AG09319 (cell line): ENCODE measurements at places on chromosomes 16 and 17.

GRCh38 chr17:44170499-44171201 lies at the start of gene ASB16:
Gene ASB16, plus strand, starts transcription at chr17:44170704. Its CDS starts 86 bp downstream, at chr17:44170790.
- DNase-seq: no peak

GRCh38 chr17:75981019-75981615 lies 2.1 kb downstream of the TEN1 start:
- DNase-seq: no peak

DNA sequence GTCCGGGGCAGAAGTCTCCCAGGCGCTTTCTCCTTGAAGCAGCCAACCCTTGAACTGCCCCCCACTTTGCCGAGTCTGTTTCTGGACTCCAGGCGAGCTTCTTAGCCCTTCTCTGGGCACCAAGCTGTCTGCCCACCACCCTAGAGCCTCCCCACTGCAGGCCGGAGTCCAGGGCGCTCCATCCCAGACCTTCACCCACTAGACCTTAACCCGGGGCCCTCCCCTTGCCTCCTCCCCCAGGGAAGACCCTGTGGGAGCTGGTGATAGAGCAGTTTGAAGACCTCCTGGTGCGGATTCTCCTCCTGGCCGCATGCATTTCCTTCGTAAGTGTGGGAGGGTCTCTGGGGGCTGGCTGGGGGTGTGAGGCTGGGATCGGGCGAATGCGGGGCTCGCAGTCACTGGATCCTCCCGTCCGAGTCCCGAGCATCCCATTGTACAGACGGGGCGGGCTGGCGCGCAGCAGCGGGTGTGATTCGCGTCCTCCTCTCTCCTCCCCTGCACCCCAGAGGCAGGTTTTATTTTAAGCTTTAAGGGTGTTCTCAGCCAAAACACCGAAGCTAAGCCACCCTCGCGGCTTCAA lies 1.1 kb downstream of the ATP2A1 start:
- DNase-seq: no peak

GRCh38 chr17:8892338-8892690 lies 24.8 kb upstream of the PIK3R6 start:
- no peak for DNase-seq

- no peak for DNase-seq
These were observed 145.8 kb downstream of the SLC39A11 start for GRCh38 chr17:72946696-72947095.

- no peak for DNase-seq
These were observed 74.7 kb downstream of the BMERB1 start for GRCh38 chr16:15509051-15509592.

DNA sequence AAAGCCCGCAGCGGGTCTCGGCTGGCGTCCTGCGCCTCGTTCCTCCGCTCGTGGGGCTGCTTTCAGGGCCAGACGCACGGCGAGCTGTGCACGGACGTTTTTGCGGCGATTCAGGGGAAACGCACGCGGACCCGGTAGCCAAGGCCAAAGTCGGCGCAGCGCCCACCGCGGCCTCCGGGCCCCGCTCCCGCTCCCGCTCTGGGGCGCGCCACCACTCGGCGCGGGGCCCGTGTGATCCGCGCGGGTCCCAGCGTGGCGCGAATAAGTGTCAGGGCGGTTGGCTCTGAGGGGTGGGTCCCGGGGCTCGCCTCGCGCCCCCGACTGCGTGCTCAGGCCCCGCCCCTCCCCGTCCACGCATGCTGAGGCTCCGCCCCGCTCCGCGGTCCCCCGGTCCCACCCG lies 694 bp upstream of the TBCD start:
- no peak for DNase-seq

GRCh38 chr16:50304467-50305440 lies 38.4 kb downstream of the ADCY7 start:
- no peak for DNase-seq
